ENCODE measurements at places on chromosomes 2 and 18.

- peak; percentile 46 for DNase-seq
These were observed 22.7 kb upstream of the GMPPA start for GRCh38 chr2:219475697-219476651.

- peak; percentile 11 for DNase-seq
These were observed 1.9 kb upstream of the CABYR start for GRCh38 chr18:24136967-24137373.

DNA sequence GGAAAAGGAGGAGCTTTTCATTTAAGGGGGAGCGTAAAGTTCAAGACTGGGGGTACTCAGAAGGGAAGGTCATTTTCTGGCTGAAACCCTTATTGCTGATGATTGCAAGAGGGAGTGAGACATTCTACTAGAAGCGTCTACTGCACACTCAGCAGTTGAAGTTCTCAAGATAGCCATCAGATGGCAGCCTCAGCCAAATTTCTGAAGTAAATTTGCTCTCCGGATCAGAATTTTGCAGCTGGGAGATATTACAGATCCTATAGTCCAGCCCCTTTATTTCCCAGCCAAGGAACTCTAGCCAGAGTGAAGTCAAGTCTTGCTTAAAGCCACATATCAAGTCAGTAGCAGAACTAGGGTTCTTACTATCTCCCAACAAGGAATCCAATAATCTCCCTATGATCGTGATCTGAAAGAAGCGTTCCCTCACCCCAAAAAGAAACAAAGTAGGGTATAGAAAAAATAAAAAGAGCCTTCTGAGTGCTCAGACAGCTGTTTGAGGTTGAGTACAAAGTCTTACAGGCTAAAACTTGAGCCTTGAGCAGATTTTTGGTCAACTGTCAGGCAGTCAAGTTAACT lies 24.0 kb downstream of the RAX start:
- peak; percentile 79 for DNase-seq

GRCh38 chr2:189297446-189297845 lies 117.9 kb upstream of the COL5A2 start:
- DNase-seq = peak; percentile 72

GRCh38 chr2:105896765-105897163 lies 152.1 kb downstream of the NCK2 start:
- DNase-seq = no peak

DNA sequence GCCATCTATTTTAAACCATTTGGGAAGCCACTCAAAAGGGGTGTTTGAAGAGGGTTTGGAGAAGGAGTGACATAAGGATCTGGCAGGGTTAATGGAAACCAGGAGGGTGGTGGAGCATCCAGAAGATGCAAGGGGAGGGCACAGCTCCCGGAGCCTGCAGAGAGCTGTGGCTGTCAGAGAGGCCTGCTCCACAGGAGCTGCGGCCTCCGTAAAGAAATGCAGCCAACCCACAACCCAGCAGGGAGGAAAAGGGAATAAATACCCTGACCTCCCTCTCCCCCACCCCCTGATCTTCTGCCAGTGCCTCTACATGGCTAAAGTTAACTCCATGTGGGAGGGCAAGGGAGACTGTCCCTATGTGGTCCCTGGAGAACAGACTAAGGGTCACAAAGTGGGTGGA lies 567.1 kb upstream of the POU3F3 start:
- DNase-seq = no peak

- DNase-seq = no peak
These were observed 33.4 kb downstream of the TTR start for GRCh38 chr18:31624892-31625640.

DNA sequence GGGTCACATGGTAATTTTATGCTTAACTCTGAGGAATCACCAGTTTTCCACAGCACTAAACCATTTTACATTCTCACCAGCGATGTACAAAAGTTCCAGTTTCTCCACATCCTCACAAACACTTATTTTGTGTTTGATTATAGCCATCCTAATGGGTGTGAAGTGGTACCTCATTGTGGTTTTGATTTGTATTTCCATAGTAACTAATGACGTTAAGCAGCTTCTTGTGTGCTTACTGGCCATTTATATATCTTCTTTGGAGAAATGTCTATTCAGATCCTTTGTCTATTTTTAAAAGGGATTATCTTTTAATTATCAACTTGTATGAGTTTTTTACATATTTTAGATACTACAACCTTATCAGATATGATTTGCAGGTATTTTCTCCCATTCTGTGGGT lies 42.0 kb downstream of the CCDC150 start:
- no peak for DNase-seq

DNA sequence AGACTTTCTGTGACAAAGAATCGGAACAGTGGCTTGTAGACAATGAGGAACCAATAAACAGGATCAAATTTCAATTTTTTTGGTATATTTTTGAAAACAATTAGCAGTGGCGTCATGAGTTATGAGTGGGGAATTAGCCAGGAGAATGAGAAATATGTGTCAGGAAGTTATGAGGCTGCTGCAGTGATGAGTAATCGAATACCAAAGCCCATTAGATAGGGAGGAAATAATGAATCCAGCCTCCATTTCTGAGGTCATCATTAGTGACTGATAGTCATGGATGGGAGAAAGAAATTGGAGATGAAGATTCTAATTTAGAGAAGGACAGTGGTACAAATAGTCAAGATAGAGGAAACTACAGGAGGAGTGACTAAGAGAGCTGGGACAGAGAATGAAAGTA lies 673.1 kb upstream of the VRK2 start:
- peak; percentile 94 for DNase-seq

DNA sequence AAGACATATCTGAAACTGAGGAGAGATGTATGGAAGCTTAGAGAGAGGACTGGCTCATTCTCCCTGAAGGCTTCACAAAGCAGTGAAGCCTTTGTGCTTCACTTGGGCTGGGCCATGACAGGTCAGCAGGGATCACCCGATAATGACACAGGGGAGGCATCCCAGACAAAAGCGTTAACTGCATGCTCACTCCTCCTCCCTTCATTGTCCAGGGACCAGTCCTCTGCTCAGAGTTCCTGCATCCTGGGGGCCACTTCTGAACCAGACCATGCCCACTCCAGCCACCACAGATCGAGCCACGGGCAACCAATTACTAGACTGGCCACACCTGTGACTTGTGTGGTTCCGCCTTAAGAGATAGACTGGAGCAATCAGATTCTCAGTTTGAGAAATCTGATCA lies 236.0 kb downstream of the CLIP4 start:
- DNase-seq = no peak

DNA sequence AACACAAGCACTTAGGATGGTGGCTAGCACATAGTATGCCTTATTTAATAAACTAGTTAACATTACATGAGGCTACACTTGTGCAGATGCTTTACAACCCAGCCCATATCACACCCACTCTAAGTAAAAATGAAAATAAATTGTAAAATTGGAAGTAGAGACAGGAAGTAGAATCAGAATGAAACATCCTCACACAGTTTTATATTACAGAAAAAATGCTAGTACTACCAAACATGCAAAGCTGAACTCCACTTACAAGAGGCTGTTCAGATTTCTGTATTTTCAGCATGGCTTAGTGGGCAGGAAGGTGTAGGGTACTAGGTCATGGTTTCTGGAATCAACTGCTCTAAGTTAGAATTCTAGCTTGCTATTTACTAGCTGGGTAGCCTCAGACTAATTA lies 18.2 kb upstream of the CRIM1 start:
- no peak for DNase-seq

GRCh38 chr2:42336361-42336965 lies 24.6 kb downstream of the COX7A2L start:
- DNase-seq = no peak

DNA sequence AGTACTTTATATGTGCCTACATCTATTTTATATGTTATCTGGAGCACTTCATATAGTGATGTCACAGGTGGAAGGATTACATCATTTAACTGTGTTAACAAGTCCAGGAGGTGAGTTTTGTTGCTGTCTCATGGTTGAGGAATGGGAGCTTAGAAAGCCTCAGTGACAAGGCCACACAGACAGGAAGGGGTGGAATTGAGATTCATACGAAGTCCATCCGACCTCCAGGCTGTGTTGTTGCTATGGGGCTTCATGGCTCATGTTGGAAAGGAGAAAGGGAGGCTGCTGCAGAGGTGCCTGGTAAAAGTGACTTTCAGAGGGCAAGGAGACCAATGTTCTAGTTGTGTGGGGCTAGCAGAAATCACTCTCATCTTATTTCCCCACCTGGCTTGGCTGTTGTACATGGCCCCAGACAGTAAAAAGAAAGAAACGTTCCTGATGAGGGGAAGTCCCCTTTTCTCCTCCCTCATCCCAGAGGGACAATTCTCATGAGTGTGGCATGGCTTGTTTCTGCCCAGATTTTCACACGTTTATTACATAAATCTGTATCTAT lies 31.0 kb upstream of the GREB1 start:
- peak; percentile 17 for DNase-seq

DNA sequence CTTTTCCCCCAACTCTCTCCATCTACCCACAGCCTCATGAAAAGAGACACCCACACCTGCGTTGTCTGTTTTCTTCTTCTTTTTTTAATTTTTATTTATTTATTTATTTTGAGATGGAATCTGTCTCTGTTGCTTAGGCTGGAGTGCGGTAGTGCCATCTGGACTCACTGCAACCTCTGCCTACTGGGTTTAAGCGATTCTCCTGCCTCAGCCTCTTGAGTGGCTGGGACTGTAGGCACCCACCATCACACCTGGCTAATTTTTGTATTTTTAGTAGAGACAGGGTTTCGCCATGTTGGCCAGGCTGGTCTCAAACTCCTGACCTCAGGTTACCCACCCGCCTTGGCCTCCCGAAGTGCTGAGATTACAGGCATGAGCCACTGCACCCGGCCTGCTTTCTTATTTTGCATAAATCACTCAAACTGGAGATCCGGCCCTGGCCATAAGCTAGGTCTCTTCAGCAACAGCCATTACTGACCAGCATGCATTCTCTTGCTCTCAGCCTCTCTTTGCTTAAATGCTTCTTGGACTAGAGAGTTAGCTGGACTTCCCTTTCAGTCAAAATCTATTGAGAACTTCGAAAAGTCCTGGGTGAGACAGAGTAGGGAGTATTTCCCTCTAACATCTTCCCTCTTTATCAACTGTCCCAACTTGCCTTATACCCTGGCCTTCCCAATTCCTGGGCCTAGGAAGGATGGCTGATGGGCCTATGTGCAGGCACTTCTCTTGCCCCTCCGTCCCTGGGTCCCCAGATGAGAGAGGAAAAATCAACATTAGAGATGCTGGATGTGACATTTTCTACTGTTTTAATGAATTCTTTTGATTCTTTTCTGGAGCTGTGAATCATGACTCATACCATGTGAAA lies 27.3 kb downstream of the MYCN start:
- no peak for DNase-seq

GRCh38 chr2:26011990-26012856 lies 21.7 kb upstream of the RAB10 start:
- peak; percentile 72 for DNase-seq

DNA sequence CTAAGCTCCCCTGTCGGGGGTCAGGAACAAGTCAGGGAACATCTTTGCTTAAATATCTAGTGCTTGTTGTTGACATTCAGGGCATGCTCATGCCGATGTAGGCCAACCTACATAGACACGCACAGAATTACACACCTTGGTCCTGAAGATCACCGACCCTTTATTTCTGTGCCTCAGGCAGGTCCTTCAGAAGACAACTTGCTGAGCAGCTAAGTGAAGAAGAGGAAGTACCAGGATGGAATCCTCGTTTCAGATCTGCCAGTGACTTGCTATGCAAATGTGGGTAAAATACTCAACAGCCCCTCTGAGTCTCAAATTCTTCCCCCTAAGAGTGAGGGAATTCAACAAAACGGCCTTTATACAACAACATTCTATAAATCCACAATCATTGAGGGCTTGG lies 494.7 kb downstream of the BCL11A start:
- no peak for DNase-seq

DNA sequence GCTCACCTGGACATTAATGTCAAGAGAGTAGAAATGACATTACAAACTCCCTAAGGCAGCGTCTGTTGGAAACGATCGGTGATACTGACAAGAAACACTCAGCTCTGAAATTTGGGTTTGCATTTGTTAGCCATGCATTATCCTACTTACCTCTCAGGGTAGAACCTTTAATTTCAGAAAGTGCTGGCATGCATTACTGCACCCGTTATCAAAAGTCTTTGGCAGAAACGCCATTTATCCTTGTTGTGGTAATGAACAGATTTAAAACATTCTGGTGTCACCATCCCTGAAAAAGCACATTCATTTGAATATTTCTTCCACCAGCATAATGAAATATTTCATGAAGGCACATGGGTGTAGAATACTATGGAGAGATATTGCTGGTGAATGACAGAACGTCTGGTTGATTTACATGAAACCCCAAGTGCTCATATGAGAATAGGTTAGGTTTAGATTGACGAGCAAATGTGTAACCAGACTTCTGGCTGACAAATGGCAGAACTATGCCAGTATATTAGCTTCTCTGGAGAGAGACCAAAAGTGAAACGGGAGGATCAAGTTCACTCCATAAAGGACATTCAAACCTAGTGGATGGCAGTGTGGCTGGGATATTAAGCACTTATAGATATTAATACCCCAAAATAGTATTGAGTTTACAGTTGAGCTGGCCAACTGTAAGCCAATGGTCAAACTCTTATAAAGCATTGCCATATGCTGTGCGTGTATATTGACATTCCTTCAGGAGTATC lies 53.5 kb upstream of the ITGB6 start:
- DNase-seq = peak; percentile 43

DNA sequence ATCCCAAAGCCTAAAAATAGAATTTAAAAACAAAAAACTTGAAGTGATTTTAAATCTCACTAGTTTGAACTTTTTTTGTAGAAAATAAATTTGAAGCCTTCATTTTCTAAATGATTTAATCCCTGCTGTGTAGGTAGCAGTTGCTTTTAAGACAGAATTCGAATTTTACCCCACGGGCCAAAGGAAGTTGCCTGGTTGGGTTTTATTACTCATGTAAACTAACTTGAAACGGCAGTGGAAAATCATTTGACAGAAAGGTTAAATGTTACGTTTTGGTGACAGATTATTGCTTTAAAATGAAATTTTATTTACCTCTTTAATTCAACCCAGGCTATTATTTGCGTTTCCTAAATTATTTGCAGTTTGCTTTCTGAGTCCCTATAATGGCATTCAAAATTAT lies 2.0 kb downstream of the MAPRE2 start:
- DNase-seq = no peak

DNA sequence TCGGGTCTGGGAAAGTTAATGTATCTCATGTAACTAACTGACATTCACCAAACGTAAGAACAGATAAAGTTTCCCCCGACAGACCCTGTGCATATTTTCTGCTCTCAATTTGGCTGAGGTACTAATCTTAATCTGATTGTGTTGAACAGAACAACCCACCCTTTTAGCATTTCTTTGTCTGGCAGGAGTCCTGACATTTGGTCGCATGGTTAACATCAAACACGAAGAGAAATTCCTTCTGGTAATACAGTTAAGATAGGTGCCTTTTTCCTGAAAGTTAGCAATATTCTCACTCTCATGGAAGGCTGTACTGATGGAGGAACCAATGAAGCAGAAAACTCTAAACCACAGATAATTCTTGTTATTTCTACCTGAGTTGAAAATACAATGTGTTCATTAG lies 520.8 kb downstream of the PARD3B start:
- no peak for DNase-seq

- DNase-seq = no peak
These were observed 181.6 kb downstream of the BCL2 start for GRCh38 chr18:63137999-63138435.
